ENCODE measurements at places on chromosomes 4 and X.
A peak's percentile ranks its signal among the peaks of the same experiment; 100 is the strongest.

GRCh38 chr4:109730619-109731545 lies 1.0 kb upstream of the PLA2G12A start:
- DNase-seq: no peak

GRCh38 chr4:101851672-101852071 lies 61.1 kb downstream of the BANK1 start:
- no peak for DNase-seq

DNA sequence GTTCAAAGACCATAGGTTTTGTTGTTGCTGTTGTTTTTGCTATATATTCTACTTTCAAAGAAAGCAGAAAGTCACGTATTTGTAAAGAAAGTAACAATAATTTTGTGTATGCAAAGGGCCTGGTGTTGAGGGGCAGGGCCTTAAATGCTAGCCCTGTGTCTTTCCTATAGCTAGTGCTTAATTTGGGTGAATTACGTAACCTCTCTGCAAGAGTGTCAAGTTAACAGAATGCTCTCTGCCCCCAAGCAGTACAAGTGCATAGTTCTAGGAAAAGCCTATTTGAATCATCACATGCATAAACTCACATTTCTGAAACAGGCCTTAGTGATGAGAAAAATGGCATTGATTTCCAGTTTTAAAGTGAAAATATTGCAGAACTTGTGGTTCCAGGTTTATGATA lies 663.6 kb downstream of the STIM2 start:
- DNase-seq: no peak

GRCh38 chr4:96264941-96265463 lies 425.1 kb downstream of the PDHA2 start:
- DNase-seq: no peak

DNA sequence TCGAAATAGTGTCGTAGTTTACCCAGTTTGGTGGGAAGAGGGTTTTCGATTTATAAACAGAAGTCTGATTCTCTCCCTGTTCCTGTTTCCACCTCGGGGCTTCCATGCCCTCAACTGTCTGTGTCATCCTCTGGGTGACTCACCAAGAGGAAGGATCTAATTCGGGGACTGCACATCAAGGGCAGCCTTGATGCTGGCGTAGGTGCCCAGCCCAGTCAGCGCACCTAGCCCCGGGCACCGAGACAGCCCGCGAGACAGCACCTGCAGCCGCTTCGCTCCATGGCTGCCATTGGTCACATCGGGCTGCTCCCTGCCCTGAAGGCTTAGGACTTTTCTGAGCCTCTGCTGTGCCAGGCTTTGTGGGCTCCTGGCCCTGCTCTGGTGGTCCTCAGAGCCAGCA lies 7.7 kb downstream of the ABCD1 start:
- DNase-seq: peak; percentile 59

- DNase-seq: no peak
Measured at GRCh38 chr4:7400671-7401298, 33.9 kb downstream of the PSAPL1 start.

DNA sequence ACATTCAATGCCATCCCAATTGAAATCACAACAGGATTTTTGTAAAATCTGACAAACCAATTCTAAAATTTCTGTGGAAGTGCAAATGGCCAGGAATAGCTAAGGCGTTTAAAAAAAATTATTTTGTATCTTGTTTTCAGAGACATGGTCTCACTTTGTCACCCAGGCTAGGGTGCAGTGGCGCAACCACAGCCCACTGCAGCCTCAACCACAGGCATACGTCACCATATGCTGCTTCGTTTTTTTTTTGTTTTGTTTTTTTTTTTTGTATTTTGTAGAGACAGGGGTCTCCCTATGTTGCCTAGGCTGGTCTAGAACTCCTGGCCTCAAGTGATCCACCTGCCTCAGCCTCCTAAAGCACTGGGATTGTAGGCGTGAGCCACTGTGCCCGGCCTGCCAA lies 24.5 kb downstream of the ZNF41 start:
- no peak for DNase-seq

DNA sequence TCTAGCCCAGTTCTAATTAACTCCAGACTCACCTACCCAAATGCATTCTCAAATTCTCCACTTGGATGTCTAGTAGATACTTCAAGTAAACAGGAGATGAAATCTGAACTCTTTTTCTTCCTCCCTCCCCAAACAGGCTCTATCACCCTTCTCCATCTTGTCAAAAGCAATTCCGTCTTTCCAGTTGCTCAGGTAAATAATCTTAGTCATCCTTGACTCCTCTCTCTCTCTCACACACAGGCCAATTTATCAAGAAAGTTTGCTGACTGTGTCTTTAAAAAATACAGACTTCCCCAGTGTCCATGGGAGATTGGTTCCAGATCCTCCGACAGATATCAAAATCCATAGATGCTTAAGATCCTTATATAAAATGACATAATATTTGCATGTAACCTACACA lies 12.9 kb downstream of the TXK start:
- DNase-seq: no peak
